ENCODE measurements at places on chromosomes 2 and 18.

GRCh38 chr18:45106331-45106774 lies 425.7 kb downstream of the SETBP1 start:
- DNase-seq, result peak; percentile 7

- no peak for DNase-seq
These were observed 1.8 kb downstream of the PKP4 start for GRCh38 chr2:158458617-158458920.

GRCh38 chr2:10664652-10665051 lies 25.1 kb downstream of the NOL10 start:
- DNase-seq, result no peak

- DNase-seq, result no peak
These were observed 1.8 kb upstream of the MPV17 start for GRCh38 chr2:27324720-27325119.

DNA sequence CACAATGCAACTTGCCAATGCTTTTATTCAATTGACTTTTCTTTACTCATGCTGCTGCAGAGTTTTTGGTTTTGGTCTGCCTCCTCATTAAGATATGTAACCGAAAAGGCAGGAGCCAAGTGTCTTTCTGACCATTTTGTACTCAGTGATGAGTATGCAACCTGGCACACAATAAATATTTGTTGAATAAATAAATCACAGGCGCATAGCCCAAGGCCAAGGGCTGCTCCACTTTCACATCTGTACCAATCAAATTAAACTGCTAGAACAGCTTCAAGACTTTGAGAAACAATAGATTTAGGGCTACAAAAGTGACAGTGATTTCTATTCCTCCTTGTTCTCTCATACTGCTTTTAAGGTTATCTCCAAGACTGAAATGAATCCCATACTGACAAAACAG lies 828.2 kb downstream of the RNF144A start:
- DNase-seq, result no peak

DNA sequence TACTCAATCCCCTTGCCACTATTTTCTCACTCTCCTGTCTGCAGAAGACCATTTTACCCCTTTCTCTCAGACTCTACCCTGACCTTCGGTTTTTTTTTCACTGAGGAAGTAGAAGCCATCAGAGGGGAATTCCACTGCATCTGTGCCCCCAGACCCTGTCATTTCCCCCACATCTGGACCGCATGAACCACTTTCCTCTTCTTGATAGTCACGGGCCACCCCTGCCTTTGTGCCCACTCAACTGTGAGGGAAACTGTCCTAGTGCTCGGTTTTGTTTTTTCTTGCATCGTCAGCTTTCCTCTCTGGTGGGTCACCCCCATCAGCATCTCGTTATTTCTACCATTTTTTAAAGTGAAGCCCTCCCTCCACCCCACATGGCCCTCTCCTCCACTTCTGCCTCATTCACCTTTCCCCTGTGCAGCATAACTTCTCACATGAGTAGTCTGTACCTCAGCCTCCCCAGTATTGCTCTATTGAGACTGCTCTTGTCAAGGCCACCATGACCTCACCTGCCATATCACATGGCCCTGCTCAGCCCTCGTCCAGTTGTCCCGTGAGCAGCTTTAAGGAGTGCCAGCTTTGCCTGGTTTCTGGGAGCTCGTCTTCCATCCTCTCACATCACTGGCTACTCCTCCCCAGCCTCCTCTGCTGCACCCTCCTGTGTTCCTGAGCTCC lies 32.4 kb downstream of the TMEM87B start:
- peak; percentile 23 for DNase-seq

- DNase-seq, result no peak
These were observed 30.2 kb downstream of the LONRF2 start for GRCh38 chr2:100292022-100292580.

- DNase-seq, result no peak
These were observed 11.6 kb downstream of the BMPR2 start for GRCh38 chr2:202387608-202388342.

- DNase-seq, result no peak
These were observed 2.0 kb downstream of the IL1A start for GRCh38 chr2:112782234-112782799.

- no peak for DNase-seq
These were observed 28.2 kb upstream of the DNMT3A start for GRCh38 chr2:25369876-25370275.

DNA sequence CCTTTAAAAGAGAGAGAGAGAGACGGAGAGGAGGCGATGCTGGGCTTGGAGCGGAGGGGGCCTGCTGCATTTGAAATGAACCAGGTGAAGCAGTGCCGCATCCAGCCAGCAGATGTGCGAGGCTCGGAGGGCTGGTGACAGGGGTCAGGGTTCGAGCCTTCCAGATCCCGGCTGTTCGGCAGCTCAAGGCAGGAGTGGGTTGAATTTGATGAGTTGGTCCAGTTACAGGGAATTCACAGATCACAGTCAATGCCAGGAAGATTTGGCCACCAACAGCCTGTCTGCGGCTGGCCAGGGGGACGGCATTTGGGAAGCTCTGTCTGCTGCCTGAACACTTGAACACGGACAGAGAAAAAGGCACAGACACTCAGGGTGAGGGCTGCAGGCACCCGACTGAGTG lies 48.6 kb downstream of the PTGR3 start:
- DNase-seq, result no peak

- DNase-seq, result no peak
These were observed 1.2 kb upstream of the C2orf15 start for GRCh38 chr2:99140056-99140859.

- no peak for DNase-seq
These were observed 67.7 kb downstream of the PDCL3 start for GRCh38 chr2:100630473-100630977.

GRCh38 chr2:227020416-227020815 lies 143.6 kb downstream of the COL4A4 start:
- DNase-seq, result no peak

GRCh38 chr2:126783341-126783740 lies 115.3 kb upstream of the TEX51 start:
- no peak for DNase-seq

DNA sequence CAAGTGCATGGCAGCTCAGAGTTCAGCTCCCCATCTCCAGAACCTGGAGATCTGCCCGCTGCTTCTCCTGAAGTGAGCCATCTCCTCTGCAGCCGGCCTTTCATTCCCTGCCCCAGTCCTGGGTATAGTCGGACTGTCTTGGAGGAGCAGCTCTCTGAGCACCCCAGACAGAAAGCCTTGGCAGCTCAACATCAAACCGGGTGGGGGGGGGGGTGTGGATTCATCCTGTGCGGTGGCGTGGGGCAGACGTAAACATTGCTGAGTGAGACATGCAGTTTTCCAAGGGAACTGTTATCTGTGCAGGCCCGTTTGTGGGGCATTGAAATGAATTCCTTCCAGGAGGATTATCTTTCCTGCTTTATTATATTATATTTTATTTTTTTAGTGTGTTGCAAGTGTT lies 125.9 kb upstream of the MYCN start:
- no peak for DNase-seq

DNA sequence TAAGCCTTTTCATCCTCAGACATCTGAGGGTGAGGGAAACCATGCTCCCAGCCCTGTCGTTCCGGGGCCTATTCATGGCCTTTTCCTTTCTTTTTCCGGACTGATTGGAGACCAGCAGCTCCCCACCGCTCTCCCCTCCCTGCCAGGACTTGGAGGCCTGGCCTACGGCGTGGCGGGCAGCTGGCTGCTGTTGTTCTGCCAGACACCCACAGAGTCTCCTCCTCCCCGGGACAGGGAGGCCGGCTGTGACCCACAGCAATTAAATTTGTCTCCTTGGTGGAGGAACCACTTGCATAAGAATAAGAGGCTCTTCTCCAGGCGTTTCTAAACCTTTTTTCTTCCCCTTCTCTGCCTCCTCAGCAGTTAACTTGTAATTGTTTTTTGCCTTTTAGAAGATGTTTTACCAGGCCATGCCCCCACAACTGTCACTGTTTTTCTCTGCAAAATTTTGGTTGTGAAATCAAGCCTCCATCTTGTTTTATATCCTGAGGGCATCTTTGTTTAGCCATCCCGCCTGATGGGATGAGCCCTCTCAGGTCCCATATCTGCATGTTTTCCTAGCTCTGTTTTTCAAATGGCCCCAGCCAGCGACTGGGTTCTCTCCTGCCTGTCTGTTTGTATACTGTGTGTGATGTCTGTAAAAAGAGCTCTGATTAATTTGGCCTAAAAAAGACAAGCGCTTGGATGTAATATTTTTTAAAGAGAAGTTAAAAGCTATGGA lies 1060.0 kb upstream of the DDX18 start:
- no peak for DNase-seq

GRCh38 chr18:4720518-4720917 lies 265.4 kb upstream of the DLGAP1 start:
- no peak for DNase-seq

DNA sequence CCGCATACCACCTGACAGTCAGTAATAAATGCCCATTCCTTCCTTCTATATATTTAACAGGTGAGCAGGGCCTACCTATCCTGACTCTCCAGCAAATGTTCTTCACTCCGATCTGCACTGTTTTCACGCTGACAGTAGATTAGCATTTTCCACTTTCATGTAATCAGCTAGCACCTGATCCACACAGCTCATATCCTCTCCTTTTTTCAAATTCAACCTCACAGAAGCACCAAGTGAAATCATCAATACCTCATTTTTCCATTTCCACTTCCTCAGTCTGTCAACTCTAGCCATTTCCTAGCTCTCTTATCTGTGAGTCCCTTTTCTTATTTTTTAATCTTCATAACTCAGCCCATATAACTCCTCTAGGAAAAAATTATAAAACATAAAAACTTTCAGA lies 402.8 kb downstream of the ZEB2 start:
- no peak for DNase-seq

DNA sequence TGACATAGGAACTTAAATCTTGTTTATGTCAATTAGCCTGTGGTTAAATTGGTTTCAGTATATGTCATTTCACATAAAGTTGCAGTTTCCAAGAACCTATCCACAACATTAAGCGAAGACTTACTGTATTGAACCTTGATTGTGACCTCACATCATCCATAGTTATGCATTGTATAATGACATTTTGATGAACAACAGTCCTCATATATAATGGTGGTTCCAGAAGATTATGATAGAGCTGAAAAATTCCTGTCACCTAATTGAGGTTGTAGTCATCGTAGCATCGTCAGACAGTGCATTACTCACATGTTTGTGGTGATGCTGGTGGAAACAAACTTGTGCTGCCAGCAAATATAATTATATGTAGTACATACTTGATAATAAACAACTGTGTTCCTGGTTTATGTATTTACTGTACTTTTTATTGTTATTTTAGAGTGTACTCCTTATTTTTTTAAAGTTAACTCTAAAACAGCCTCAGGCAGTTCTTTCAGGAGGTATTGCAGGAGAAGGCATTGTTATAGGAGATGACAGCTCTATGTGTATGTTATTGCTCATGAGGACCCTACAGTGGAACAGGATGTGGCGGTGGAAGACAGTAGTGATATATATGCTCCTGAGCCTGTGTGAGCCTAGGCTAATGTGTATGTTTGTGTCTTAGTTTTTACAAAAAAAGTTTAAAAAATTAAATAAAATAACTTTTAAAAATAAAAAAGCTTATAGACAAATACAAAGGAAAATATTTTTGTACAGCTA lies 56.6 kb downstream of the UBE2E3 start:
- no peak for DNase-seq

- DNase-seq, result peak; percentile 49
These were observed 53.2 kb upstream of the CUL3 start for GRCh38 chr2:224638301-224638823.

DNA sequence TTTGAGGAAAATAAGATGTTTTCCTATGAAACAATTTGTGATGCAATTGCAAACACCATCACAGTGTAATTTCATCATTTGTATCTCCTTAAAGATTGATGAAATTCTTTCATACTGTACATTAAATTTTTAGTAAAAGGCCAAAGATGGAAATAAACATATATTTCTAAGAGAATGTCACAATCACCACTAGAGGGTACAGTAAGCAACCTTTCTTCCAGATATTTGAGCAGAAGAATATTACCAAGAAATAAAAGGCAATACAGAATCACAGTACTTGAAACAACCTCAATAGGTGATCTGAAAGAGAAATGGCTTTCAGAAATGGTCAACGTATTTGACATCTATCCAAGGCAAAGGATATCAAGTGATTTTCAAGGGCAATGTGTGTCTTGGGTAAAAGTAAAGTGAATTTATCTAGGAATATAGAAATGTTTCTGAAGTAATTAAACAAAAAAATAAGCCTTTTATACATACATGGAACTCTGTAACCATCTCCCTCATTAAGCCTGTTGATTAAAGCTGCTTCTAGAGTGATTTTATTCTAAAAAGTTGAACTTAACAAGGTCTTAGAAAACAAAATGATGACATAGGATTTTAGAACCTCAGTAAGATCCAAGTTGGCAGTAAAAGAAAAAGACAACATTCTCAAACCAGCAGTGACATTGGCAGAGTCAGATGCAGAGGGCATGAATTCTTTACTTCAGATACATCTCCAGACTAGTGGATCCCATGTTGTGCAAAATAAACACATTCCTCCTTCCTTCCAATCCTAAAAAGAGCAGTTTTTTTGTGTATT lies 90.3 kb upstream of the SESTD1 start:
- DNase-seq, result no peak

DNA sequence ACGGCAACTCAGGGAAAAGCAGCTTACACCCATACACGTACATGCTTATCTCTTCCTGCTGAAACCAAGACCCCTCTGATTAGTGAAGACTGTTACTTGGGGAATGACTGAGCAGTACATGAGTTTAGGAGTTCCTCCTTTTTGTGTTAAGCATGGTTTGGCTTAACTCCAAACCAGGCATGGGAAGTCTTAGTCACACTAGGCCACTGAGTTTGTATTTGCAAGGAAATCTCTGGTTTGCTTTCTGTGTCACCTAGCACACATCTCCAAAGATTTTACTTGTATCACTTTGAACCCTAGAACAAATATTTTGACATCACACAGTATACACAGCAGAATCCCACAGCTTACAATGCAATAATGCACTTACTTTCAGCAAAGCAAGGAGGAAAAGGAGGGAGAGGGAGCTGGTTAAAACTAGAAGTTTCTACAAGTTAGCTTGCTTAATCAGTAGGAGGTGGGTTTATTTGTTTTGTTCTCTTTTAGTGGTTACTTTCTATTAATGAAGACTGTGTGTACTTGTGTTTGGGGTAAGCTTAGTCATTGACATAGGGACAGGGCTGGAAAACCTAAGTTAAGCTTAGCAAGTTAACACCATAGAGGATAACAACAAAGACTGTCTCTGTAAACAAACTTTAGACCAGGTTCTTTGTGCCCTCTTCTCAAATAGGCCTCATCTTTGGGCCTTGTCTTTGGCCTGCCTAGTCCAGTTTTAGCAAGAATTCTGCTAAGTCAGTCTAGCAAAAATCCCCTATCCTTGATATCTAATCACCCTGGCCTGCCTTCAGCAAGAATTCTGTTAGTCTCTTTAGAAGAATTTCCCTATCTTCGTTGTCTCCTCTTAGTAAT lies 219.4 kb downstream of the MREG start:
- DNase-seq, result no peak

Measured in GM19239 (cell line).